ENCODE measurements at places on chromosomes 12 and 14. TPM values are rescaled to one million over a fixed set of nuclear protein-coding genes. Genes with fewer than 3 reads are reported as not detected.

Gene SMCO3
- not detected for total RNA-seq

DNA sequence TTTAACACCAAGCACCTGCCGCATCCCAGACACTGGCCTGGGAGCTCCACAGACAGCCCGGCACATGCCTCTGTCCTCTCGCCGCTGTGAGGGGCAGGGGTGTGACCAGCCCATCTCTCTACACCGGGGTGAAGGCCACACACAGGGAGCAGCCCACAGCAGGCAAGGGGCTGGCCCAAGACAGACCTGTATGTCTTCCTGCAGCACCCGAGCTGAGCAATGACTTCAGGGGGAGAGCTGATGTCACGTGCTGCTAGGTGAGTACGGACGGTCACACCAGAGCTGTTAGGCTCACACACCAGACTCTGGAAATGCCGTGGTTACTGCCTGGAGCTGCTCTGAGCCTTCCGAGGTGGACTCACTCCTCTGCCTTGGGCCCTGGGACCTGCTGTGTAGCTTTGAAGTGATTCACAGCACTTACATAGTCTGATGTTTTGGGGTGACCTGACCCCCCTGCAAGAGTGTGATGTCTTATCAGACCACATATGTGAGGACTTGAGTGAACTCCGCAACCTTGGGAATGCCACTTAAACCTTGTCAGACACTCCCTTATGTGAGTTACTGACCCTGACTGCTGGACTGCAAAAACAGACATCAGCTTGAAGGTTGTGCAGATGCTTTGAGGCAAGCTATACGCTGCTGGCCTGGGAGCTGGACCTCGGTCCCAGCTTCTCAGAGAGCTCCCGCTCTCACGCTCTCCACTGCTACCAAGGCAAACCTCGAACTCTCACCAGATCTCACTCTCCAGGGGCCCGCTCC lies 1.8 kb downstream of the XRCC3 start:
- H3K27ac ChIP-seq = peak overlapping the region; percentile 56
- H3K36me3 ChIP-seq = peaks cover 3% of the 10 kb centered on the region
- no peaks in the 10 kb centered on the region for H3K27me3 ChIP-seq
- H3K4me3 ChIP-seq = peak overlapping the region; percentile 86
- no peak for DNase-seq
- peaks cover 36% of the 10 kb centered on the region for H3K4me1 ChIP-seq

DNA sequence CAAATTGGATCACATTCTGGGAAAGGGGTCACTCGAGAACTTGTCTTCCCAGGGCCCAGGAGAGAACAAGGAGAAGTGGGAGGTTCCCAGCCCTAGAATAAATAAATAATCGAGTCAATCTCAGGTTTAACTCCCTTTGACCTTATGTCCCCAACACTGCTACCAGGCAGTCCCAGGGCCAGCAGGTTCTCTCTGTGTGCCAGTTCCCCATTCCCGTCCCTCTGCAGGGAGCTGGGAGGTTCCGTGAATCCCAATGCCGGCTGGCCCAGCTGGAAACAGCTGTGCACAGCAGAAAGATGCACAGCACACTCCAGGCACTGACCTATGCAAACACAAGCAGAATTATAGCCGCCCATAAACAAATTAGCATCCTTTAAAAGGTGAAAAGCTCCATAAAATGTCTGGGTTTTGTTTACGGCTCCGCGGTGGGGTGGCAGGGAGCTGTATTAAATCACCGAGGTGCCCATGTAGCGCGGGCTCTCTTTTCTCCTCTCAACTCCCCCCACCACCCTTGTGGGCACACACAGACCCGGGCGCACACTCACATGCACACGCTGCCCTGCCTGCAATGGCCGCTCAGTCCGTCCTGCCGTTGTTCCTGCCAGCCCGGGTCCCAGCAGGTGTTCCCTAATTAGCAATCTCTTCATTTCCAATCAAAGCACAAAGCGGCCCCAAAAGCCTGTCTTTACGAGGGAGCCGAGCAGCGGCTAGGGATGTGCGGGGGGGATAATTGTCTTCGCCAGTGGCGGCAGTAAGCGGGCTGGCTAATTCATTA lies 46.6 kb upstream of the ESRRB start:
- H3K4me1 ChIP-seq = no peaks in the 10 kb centered on the region
- DNase-seq = no peak
- no peaks in the 10 kb centered on the region for H3K36me3 ChIP-seq
- no peak overlapping the region for H3K4me3 ChIP-seq
- H3K27ac ChIP-seq = no peak overlapping the region
- H3K27me3 ChIP-seq = peaks cover 34% of the 10 kb centered on the region

GRCh38 chr12:1929985-1930802 lies 11.7 kb upstream of the CACNA2D4 start:
- peaks cover under 1% of the 10 kb centered on the region for H3K4me1 ChIP-seq
- no peak overlapping the region for H3K27ac ChIP-seq
- peaks cover 3% of the 10 kb centered on the region for H3K27me3 ChIP-seq
- H3K36me3 ChIP-seq = no peaks in the 10 kb centered on the region

GRCh38 chr12:130556486-130557055 lies 159.5 kb downstream of the RIMBP2 start:
- H3K4me3 ChIP-seq = no peak overlapping the region
- H3K27ac ChIP-seq = no peak overlapping the region
- no peaks in the 10 kb centered on the region for H3K36me3 ChIP-seq
- H3K27me3 ChIP-seq = peaks cover 6% of the 10 kb centered on the region
- no peaks in the 10 kb centered on the region for H3K4me1 ChIP-seq

DNA sequence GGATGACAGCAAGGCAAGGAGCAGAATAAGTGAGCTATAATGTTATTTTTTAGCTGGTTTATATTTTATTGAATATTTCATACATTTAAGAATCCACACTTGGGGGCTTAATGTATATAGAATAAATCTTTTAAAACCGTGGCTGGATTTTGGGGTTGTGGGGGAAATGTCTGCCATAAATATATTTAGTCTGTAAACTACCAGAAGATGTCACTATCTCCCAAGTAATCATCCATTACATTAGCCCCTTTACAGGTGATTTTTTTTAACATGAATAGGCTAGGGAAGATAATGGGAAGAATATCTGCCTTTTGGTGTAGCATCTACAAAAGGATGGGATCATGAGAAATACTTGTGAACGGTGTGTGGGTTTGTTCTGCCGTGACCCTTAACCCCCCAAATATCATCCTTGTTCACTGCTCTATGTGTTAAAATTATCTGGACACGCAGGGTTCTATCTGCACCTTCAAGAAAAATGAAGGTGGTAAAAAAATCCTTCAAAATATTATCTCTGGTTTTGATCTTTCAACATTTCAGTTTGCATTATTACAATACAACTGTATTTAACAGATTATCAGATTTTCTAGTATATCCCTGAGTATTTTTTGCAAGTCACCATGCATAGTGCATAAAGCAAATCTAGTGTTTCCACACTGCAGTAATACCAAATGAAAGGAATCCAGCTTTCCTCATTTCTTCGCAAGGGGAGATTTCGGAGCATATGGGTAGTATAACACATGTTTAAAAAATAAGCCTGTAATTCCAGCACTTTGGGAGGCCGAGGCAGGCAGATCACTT lies 8.0 kb upstream of the SLC17A8 start:
- DNase-seq = no peak
- H3K4me1 ChIP-seq = no peaks in the 10 kb centered on the region
- no peaks in the 10 kb centered on the region for H3K36me3 ChIP-seq

GRCh38 chr12:124450376-124450750 lies 117.0 kb downstream of the NCOR2 start:
- peaks cover 30% of the 10 kb centered on the region for H3K4me1 ChIP-seq
- no peak for DNase-seq
- peaks cover 6% of the 10 kb centered on the region for H3K36me3 ChIP-seq
- H3K27ac ChIP-seq = no peak overlapping the region
- H3K27me3 ChIP-seq = peaks cover 2% of the 10 kb centered on the region

DNA sequence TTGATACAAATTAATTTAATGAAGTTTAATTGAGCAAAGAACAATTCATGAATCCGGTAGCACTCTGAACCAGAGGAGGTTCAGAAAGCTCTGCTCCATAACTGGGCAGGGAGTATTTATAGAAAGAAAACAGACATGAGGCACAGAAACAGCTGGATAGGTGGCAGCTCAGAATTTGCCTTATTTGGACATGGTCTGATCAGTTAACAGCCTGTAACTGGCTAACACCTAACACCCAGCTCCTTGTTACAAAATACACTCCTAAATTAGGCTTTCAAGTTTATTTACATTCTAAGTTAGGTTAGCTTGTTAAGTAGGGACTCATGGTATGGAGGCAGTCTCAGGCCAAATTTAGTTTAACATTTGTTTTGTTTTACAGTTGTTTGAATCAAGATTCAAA lies 67.8 kb upstream of the TMCC3 start:
- no peak for DNase-seq
- no peak overlapping the region for H3K27ac ChIP-seq
- no peaks in the 10 kb centered on the region for H3K4me1 ChIP-seq
- H3K36me3 ChIP-seq = no peaks in the 10 kb centered on the region
- no peak overlapping the region for H3K4me3 ChIP-seq
- peaks cover 15% of the 10 kb centered on the region for H3K27me3 ChIP-seq

Data from activated T-helper 1 cell treated with anti-CD3 and anti-CD28 coated beads, Interleukin-12 subunit alpha, Interleukin-12 subunit beta, Interleukin-2, Interleukin-4 antibody, amounts not matched to agents 30 ng/mL and 10 ng/mL and 1 ng/mL, durations not matched to agents 14 hours and 24 hours and 36 hours (primary cell).